ENCODE measurements at places on chromosomes 7 and 10.
A peak's percentile ranks its signal among the peaks of the same experiment; 100 is the strongest.

- DNase-seq = peak; percentile 61
These were observed 26.0 kb upstream of the PLEKHA1 start for GRCh38 chr10:122348512-122348911.

DNA sequence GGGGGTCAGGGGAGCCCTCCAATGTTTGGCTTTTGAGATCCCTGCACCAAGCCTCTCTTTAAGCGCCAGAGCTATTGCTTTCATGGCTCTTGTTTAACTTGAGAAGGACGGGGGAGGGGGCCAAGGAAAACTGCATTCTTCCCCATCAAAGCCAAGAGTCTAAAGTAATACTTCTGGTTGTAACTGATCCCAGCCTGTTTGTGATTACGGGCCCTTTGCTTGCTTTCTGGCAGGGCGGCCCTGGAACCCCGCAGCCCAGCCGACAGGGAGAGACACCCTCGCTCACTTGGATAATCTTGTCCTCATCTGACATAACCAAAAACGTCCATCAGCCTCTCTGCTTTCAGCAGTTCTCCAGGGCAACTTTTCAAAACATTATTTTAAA is 154.7 kb downstream of the NEURL1 start:
- no peak for DNase-seq

GRCh38 chr10:79588800-79589199 is 21.9 kb upstream of the SFTPA1 start:
- no peak for DNase-seq

GRCh38 chr10:129331207-129331838 is 135.7 kb upstream of the MGMT start:
- DNase-seq = no peak

DNA sequence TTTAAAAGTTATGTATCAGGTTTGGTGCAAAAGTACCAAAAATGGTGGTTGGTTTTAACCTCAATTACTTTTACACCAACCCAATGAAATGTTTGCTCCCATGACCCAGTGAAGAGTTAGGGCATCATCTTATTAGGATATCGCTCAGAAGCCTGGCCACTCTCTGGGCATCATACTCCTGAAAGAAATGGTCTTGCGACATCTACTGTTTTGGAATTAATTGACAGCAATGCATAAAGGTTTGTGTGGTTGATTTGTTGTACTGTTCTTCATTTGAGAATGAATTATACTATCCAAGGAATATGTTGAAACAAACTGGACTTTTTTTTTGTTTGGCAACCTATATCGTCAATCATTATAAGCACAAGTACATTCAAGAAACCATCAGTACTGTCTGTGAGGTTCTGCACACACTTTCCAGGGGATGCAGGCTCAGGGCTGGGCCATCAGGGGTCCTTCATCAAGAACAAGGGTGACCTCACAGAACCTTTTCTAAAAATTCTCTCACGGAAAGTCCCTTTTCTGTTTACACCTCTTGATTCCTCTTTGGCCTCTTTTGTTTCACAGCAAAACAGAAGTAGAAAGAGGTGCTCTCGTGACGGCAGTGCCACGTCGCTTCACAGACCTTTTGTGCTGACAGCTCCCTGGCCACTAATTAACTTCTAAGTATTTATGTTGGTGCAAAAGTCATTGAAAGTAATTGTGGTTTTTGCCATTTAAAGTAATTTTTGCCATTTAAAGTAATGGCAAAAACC is 117.2 kb upstream of the KLF6 start:
- peak; percentile 65 for DNase-seq

DNA sequence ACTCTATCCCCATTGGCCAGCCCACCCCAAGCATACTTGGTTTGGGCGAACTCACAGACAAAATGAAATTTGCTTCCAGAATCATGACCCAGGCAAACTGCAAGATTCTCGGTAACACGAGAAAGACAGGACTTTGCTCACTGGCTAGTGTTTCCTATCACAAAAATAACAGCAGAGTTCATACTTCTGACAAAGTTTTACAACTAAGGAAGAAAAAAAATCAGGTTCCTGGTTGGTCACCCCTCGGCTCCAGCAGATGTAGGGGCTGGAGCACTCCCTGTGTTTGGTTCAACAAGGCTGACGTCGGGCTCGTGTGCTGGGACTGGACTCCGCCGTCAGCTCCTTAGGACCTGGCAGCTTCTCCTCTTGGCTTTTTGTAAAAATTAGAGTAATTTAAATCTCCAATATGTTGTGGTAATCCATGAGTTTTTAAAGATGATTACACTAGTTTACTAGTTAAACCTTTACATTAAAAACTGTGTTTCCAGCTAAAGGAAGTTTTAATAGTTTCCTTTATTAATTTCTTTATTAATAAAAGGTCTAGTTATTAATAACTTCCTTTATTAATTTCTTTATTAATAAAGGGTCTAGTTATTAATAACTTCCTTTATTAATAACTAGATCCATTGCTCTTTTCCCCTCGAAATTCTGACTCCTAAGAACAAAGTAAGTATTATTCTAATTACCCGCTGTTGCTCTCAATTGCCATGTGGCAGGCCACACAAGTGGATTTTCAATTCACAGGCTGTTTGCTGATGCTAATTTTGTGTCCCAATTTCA is 115.6 kb upstream of the RNF32 start:
- DNase-seq = no peak

DNA sequence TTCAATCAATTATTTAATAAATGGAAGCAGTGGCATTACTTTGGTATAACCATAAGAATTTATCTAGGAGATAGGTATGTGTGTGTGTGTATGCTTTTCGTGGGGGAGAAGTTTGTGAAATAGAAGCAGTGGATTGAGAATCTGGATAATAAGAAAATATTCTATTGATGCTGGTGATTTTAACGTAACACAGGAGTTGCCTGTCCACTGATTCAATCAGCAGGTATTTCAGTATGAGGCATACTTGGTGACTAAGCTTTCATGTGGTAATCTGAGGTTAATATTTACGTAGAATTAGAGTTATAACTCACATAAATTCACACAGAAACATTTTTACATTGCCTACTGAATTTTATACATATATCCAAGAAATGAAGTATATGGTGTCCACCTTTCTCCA is 568.0 kb downstream of the ZWINT start:
- DNase-seq = no peak

DNA sequence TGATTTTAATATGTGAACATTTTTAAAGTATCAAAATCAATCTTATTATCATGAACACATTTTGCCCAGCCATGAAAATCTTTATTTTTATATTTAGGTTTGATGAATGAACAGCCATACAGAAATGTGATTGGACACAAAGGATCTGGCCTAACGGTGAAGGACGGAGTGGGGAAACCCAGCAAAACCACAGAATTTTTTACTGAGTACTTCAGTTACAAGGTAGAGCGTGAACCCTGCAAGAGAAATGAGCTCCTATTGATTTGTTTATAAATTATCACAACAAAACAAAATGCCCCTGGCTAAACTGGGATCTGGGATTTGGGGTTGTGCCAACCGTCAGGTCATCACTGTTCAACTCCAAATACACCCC is 118.8 kb downstream of the JAZF1 start:
- no peak for DNase-seq

GRCh38 chr10:36500266-36500665 is 625.1 kb upstream of the ANKRD30A start:
- no peak for DNase-seq

DNA sequence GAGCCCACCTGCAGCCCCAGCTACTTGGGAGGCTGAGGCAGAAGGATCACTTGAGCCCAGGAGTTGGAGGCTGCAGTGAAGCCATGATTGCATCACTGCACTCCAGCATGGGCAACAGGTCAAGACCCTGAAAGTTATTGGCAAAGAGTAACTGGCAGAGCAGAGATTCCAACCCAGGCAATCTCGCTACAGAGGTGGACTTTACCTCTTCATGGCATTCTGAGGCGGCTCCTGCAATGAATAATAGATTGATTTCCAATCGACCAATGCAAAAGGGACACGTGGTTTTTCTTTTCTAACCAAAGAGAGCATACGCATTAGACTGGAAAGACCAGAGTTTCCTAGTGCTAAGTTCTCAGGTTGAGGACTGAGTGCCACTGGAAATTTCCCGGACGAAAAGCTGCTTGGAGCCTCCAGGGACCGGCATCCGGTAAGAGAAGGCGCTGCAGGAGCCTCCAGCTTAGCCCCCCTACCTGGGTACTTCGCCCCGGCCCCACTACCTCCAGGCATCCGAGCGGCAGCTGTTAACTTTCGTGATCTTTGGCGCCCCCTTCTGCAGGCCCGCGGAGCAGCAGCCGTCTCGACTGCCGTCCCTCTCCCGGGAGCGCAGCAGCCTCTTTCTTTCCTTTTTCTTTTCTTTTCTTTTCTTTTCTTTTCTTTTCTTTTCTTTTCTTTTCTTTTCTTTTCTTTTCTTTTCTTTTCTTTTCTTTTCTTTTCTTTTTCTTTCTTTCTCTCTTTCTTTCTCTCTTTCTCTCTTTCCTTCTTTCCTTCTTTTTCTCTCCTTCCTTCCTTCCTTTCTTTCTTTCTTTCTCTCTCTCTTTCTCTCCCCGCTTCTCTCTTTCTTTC is 4.1 kb downstream of the MBLAC1 start:
- peak; percentile 22 for DNase-seq

DNA sequence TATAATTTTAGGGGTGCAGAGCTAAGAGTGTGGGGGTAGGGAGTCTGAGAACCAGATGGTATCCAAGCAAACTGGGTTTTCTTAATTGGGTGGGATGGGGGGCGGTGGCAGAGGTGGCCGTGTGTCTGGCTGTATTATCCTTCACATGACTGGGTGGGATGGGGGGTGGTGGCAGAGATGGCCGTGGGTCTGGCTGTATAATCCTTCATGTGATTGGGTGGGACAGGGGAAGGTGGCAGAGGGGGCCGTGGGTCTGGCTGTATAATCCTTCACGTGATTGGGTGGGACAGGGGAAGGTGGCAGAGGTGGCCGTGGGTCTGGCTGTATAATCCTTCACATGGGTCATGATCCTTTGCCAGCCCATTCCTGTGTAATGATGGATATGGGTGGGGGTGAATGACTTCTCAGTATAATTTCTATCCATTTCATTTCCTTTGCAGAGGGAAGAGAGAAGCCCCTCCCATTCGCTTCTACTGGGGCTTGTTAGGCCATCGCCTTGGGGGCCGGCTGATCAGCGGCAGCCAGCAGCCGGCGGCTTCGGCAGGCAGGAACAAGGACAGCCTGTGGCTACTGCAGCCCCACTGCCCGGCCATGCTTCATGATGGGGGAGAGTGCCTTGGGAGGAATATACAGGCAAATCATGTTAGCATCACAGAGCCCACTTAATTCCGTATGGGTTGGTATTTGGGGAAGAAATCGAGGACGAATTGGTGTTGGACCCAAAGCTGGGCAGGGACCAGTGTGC is 179.6 kb upstream of the MKI67 start:
- no peak for DNase-seq

GRCh38 chr7:144738708-144739314 is 97.0 kb downstream of the TPK1 start:
- DNase-seq = peak; percentile 43

- no peak for DNase-seq
These were observed 94.9 kb downstream of the CHST15 start for GRCh38 chr10:123998197-123999141.

DNA sequence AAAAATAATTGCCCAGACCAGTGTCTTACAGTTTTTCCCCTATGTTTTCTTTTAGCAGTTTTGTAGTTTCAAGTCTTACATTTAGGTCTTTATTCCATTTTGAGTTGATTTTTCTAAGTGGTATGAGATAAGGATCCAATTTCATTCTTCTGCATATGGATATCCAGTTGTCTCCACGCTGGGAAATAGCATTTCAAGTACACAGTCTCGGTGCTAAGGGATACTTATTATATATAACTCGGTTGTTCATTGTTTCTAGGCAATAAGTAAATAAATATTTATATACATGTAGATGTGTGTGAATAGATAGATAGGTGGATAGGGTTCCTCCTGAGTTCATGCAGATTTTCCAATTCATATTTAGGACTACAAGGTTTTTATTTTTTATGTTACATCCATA is 16.0 kb downstream of the TAF3 start:
- DNase-seq = no peak

DNA sequence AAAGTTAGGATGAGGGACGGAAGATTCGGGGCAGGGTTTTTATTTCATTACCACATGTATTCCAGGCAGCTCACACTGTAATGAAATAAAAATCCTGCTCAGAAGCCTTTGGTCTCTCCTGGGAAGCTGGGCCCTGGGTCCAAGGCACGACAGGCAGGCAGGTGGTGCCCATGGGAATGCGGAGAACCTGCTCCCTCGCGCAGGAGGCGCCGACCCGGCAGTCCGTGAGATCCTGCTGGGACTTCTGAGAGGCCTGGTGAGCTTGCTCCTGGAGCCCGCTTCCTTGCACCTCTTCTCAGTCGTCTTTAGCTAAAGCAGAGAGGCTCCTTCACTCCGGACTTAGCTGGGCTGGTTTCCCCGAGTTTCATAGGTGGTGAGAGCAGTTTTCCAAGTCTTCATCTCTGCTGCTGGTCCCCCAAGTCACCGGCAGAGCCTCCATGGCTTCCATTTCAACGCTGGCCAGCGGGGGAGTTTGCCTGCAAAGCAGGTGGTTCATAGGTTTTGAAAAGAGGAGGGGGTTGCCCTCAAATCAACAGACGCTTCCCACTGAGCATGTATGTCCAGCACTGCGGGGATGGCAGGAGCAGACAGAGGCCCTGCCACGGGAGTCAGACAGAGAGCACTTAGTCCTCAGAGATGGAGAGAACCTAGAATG is 24.5 kb downstream of the IL15RA start:
- no peak for DNase-seq

DNA sequence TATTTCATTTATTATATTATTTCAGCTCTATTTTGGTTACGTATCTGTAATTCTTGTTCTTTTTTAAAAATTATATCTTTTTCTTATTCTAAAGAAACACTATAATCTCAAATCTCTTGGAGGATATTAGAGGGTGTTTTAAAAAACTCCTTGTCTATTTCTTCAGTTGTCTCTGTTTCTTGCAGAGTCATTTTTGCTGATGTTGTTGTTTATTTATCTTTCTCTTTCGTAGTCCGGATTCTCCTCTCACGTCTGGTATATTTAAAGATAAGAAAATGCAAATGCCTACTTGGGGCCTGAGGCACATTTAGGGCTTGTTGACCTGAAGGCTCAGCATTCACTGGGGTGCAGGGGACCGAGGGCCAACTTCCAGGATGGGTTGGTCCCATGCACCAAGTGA is 181.2 kb upstream of the CTBP2 start:
- DNase-seq = no peak

DNA sequence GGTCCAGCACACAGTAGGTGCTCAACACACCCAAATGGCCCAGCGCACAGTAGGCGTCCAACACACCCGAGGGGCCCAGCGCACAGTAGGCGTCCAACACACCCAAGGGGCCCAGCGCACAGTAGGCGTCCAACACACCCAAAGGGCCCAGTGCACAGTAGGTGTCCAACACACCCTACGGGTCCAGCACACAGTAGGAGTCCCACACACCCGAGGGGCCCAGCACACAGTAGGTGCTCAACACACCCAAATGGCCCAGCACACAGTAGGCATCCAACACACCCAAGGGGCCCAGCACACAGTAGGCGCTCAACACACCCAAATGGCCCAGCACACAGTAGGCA is 80.8 kb downstream of the FOXL3 start:
- no peak for DNase-seq

DNA sequence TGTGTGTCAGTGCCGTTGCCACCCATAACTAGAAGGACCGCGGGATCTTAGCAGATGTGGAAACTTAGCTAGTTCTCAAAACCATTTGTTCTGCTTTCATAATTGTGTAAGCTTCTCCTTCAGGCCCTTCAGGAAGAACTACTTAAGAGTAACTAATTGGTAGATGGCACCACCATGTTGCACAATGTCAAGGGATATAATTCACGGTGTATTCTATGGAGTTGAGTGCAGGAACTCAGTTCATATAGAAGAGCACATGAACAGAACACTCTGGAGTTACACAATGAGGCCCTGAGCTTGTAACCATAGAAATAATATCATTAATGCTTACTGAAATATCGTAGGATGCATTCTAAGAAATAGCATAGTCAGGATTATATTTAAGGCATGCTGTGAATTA is 126.5 kb upstream of the GAD2 start:
- no peak for DNase-seq

- DNase-seq = no peak
These were observed 4.6 kb downstream of the VAX1 start for GRCh38 chr10:117133273-117134055.
